NCI-H345 (cell line): ENCODE measurements at places on chromosomes 2 and 18.

- no peak for DNase-seq
Observed at GRCh38 chr18:8584798-8585197, 24.4 kb upstream of the RAB12 start.

GRCh38 chr18:2881088-2881839, 34.5 kb downstream of the EMILIN2 start:
- peak; percentile 37 for DNase-seq

DNA sequence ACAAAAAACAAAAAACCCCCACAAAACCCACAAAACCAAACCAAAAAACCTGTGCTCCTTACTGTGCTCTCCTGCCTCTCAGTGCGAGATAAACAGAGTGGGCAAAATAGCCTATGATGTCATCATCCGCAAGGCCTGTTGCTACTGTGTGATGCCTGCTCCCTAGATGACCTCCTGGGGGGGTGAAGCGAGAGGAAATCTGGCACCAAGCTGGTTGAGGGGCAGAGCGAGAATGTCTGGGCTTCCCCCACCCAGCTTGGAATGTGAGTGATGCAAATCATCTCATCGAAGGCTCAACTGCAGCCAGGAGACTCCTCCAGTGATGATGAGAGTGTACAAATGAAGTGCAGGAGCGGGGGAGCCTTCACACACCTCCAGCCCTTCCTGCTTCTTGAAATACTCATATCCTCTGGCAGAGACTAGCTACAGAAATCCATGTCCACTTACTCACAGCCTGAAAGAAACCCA, 57.7 kb upstream of the MAP4K3 start:
- no peak for DNase-seq

DNA sequence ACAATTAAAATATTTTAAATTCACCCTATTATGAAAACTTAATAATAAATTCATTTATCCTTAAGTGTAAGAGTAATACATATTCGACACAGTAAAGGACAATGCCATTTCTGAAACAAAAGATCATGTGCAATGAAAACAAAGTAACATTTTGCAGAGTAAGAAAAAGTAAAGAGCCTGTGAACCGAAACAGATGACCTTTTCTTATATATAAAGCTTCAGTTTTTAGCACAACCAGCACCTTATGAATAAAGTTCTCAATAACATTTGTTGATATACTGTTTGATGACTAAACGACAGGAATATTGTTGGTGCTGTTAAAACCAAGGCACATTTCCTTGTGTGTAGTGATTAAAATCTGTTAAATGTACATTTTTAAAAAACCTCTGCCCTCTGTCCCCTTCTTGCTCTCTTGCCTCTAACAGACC, 1.5 kb downstream of the PELI1 start:
- DNase-seq = no peak
